ENCODE measurements at places on chromosomes 11 and 22.

DNA sequence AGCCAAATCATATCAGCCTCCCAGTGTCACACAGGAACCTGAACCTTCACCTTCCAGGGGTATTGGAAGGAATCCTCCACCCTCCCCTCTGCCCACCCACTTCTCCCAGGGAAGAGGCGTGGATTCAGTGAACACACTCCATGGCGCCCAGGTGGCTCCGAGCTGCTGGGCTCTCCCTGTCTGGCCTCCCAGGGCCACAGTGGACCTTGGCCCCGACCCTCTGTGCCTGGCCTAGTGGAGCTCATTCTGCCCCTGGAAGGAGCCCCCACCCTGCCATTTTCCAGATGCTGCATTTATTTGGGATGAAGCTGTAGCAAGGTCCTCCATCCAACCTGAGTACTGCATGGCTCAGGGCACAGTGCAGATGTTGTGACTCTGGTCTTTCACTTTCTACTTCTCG is 1340.1 kb downstream of the TBC1D22A start:
- peak; percentile 17 for DNase-seq

DNA sequence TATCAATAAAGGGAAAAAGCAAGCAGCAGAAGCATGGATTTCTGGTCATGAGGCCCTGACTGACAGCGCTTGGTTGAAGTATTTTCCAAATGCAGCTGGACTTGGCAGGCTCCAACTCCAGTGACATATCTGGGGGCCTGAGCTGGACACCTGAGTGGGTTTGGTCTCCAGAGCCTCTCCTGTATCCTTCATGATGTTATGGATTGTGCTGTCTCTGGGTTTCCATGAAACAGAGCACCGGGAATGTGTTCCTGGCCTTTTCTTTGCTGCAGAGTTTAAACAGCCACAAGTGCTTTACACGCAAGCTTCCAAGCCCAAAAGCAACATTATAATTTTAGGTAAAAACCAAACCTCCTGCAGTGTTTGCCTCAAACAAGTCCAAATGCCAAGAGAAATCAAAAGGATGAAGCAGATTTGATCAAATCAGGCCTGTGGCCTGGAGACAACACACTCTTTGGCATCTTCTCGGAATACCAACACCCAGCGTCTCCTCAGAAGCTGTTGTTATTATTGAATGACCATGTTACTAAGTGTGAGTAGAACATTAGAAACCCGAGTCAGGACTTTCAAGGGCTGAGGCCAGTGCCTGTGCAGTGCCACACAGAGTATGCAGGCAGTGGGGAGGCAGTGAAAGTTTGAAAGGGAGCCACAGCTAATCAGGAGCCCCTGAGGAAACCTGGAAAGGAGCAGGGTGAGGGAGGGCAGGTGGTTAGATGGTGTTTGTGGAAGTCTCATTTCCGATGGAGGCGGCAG is 42.0 kb downstream of the ME3 start:
- no peak for DNase-seq

GRCh38 chr22:29635734-29636357 is 32.4 kb downstream of the NF2 start:
- no peak for DNase-seq

DNA sequence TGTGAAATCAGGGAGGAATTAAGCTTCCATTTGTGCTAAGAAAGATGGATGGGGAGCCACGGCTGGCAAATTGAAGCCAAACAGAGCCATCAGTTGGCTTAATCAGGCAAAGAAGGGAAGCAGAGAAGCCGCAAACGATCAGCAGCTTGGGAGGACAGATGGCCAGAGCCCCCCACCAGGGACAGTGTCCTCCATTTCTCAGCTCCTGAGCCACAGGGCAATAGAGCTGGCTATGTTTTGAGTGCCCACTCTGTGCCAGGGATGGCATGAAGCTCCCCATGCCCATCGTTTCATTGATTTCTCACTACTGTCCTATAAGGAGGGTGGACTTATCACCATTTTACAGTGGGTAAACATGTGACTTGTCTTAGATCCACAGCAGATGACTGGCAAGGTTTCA is 126.3 kb upstream of the ASPHD2 start:
- no peak for DNase-seq

DNA sequence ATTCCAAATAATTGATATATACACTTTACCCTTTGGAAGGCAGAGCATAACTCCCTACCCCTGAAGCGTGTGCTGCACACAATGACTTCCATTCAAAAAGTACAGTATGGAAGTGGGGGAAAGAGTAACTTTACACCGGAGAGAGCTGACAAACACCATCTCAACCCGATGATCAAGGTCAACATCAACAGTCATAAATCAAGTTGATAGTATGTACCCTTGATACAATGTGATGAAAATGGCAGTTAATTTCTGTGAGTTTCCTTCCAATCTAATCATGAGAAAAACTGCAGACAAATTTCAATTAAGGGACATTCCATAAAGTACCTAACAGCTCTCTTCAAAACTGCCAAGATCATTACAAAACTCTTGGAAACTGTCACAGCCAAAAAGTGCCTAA is 6.0 kb upstream of the DEUP1 start:
- no peak for DNase-seq

DNA sequence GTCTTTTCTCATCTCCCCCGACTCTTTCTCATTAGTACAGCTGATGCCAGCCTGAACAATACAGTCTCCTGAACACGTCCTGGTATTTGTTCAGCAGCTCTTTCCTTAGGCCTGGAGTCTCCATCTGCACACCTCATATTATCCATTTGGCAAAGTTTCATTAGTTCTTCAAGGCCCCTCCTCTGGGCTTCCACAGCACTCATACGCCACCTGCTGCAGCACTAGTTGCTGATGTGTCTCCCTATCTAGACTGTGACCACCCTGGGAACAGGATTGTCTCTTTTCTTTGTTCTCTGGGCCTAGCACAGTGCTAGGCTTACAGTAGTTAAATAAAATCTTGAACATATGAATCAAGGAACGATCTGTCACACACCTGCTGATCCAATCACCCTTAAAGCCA is 17.2 kb downstream of the DCHS1 start:
- DNase-seq = no peak

DNA sequence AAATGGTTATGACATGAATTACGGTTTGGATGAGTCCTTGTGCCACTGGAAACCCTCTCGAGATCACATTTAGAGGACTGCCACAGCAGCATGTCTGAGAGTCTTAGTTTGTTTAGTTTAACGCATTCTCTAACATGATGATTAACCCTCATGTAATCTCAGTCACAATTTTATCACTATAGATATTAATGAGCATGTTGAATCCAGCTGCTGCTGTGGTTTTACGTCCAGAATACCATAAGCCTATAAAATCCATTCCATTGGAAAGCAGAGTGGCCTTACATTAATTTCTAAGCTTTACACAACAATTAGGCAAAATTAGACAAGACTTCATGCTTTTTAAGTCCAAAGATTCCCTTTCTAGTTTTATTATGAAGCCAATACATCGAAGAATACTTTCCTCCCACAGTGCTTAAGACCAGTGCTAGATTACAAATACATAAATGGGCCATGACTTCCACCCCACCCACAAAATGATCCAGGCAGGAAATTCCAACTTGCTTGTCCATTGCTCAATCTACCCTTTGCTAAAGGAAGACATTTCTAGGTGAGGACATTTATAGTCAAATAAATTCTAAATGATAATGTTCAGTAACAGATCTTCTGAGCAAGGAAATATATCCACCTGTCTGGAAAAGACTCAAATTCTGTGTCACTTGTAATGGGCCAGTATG is 3.5 kb upstream of the ELMOD1 start:
- no peak for DNase-seq

DNA sequence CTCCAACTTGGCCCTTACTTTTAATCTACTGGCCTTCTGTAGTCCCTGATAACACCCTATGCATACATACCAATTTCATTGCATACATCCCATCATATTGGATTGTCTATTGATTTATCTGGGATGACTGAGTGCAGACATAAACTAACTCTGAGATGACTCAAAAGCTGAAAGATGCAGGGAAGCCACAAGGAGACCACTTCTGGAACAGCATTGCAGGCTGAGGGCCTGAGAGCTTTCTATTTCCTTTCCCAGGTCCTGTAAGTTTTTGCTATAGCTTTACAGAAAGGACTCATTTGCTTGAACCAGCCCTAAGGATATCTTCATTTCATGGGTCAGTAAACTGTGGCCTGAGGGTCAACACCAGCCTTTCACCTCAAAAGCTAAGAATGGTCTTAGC is 15.1 kb upstream of the SPON1 start:
- DNase-seq = no peak

DNA sequence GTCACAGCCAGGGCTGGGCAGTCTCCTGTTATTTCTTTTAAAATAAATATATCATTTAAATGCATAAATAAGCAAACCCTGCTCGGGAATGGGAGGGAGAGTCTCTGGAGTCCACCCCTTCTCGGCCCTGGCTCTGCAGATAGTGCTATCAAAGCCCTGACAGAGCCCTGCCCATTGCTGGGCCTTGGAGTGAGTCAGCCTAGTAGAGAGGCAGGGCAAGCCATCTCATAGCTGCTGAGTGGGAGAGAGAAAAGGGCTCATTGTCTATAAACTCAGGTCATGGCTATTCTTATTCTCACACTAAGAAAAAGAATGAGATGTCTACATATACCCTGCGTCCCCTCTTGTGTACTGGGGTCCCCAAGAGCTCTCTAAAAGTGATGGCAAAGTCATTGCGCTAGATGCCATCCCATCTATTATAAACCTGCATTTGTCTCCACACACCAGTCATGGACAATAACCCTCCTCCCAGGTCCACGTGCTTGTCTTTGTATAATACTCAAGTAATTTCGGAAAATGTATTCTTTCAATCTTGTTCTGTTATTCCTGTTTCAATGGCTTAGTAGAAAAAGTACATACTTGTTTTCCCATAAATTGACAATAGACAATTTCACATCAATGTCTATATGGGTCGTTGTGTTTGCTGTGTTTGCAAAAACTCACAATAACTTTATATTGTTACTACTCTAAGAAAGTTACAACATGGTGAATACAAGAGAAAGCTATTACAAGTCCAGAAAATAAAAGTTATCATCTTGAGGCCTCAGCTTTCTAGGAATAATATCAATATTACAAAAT is 13.4 kb downstream of the OR51B4 start:
- peak; percentile 37 for DNase-seq

DNA sequence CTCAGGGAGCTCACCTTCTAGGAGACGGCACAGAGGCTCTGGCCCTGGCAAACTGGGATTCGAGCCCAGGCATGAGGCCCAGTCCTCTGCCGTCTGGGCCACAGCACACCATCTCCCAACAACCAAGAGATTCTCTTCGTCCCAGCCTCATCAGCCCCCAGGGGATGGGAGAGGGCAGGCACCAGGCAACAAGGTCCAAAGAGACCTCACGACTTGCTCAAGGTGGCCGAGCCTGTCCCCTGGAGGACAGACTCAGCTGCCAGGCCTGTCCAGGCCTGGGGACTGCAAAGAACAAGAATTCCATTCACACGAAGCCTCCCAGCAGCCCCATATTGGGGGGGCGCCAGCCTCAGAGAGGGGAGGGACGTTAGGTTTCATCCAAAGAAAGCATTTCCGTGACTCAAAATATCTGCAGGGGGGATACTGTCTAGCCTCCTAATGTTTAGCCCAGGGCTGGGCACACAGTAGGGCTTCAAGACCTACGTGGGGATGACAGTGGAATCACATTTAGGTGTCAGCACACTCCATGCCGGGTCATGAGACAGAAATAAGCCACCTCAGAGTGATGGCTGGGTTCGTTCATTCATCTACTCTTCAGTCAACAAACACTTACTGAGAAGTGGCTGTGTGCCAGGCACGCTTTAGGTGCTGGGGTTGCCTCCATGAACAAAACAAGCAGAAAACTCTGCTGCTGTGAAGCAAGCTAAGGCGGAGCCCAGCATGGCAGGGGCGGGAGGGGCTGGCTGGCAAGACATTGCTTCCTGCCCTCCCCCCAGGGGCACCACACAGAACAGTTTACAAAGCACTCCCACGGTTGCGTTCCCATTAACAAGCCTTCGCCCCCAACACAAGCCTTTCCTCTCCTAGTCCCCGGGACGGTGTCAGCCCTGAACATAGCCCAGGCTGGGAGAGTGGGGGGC is 1.2 kb downstream of the CARNS1 start:
- DNase-seq = peak; percentile 79

GRCh38 chr11:131190446-131190845 is 180.0 kb upstream of the NTM start:
- no peak for DNase-seq

DNA sequence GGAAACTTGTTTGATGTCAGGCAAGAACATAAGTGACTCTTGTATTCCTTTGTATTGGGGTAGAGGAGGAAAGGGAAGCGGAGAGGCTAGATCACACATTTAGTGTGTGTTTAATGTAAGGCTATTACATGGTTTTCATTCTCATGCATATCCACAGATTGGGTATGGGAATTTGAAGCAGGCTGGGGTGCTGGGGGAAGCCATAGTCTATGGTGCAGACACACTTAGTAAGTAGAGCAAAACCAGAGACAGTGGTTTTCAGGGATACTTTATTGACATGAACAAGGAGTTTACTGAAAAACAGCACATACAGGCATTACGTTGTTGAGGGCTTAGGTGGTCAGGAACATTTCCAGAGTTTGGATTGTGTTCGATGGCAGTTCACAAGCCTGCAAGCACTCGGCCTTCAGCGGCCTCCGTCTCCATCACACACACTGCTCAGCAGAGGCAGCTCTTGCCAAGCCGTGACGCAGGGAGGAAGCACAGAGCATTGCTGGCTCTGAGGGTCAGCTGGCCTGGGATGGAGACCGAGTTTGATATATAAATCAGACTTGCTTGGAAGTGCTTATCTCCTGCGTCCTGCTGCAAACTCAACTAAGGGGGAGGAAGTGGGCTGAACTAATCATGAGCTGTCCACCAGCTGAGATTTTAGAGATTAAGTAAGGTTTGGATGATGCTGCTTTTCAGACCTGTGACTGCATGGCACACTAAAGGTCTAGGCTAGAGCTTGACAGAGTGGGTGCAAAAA is 25.3 kb downstream of the SCN3B start:
- DNase-seq = peak; percentile 32

- no peak for DNase-seq
These were observed 233.3 kb downstream of the CTTN start for GRCh38 chr11:70631624-70632047.

DNA sequence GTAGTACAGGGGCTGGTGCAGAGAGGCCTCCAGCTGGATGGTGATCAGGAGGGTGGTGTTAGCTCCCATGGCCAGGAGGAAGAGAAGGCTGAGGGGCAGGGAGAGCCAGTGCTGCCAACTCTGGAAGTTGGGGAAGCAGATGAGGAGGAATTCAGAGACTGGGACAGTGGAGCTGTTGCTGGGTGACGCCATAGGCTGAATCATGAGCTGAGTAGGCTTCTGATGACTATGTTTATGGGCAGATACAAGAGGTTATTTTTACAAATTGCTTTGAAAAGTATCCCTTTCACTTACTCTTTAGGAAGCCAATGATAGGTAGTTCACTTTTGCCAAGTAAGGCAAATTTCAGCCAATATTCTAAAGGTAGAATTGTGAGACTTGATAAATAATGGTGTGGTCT is 3.1 kb downstream of the OR56A1 start:
- no peak for DNase-seq

- DNase-seq = peak; percentile 69
These were observed 4.2 kb downstream of the LGR4 start for GRCh38 chr11:27468209-27468994.

GRCh38 chr11:105144887-105145286 is 5.3 kb upstream of the CARD18 start:
- no peak for DNase-seq

- no peak for DNase-seq
These were observed 584.0 kb upstream of the RAG2 start for GRCh38 chr11:37182031-37182430.
